ENCODE measurements at places on chromosomes 3 and 15. TPM values are rescaled to one million over a fixed set of nuclear protein-coding genes. Genes with fewer than 3 reads are reported as not detected.

GRCh38 chr3:187361835-187362234, 6.3 kb upstream of the RTP4 start:
- DNase-seq, result no peak

DNA sequence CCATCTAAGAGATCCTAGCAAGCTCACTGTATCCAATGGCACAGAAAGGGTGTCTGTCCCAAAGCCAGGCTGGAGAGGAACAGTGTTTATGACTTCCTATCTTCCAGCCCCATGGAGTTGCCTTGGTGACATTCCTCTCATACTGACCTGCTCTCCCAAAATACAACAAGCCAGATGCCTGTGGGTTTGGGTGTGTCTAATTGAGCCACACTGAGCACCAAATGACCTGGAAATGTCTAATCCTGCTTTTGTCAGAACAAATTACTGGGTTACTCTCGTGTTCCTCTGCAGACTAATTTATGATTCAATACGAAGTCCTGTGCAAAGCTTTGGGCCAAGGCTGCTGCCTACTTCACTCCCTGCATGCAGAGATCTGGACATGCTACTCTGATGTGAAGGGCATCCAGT, 98.1 kb upstream of the STRIT1 start:
- peak; percentile 12 for DNase-seq

DNA sequence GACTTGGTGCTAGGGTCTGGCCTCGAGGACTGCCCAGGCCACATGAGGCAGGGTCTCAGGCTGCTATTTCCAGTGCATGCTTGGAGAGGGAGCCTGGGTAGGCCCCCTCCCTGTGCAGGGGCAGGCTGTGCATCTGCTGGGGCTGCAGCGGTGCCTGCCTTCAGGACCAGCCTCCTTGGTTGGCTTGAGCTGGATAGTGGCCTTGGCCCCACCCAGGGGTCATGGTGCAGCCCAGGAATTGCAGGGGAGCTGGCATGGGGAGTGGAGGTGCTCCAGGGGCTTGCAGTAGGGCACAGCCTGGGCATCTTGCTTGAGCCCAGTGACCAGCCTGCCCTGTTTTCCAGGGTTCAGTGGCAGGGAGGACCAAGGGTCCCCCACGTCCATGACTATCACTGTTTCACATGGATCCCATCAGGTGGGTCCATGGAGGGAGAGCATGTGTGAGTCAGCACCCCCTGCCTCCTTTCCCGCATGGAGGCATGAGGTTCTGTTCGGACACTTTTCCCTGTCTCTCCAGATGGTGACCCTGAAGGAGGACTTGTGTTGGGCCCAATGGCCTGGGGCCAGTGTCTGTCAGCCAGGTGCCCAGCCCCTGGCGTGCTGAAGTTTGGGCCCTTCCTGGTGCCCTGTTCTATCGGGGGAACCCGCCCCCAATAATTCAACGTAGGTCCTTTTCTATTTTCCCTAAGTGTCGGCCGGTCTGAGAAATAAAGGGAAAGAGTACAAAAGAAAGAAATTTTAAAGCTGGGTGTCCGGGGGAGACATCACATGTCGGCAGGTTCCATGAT, 218.6 kb downstream of the SNRPN start:
- no peak for DNase-seq

DNA sequence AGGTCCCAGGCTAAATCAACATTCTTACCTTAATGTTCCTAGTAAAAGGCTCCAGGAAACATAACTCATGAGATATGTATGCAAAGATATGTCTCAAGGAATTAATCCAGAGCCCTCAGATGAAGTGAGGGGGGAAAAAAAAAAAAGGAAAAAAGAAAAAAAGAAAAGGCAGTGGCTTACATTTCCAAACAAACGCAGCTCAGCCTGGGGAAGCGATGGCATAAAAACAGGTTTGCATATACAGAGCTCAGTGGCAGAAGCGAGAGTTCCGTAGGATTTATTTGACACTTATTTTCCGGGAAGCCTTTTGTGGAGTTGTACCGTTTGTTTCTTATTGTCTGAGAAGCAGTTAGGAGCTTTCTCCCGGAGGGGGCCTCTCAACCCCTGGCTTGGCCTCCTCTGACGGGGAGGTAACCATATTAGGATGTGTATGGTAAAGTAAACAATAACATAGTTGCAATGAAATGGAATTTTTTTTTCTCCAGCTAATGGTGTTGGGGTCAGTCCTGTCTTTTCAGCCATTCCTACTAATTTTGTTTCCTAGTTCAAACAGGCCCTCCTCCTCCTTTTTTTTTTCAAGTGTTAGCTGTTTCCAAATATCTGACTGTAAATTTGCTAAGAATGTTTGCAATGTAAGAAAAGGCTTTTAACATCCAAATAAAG, 338.6 kb downstream of the FOXP1 start:
- DNase-seq, result peak; percentile 83

GRCh38 chr15:85494048-85494777, 113.8 kb downstream of the AKAP13 start:
- DNase-seq, result peak; percentile 95

GRCh38 chr3:172869368-172869771, 118.8 kb downstream of the ECT2 start:
- no peak for DNase-seq

THPO gene
- total RNA-seq, result not detected

DNA sequence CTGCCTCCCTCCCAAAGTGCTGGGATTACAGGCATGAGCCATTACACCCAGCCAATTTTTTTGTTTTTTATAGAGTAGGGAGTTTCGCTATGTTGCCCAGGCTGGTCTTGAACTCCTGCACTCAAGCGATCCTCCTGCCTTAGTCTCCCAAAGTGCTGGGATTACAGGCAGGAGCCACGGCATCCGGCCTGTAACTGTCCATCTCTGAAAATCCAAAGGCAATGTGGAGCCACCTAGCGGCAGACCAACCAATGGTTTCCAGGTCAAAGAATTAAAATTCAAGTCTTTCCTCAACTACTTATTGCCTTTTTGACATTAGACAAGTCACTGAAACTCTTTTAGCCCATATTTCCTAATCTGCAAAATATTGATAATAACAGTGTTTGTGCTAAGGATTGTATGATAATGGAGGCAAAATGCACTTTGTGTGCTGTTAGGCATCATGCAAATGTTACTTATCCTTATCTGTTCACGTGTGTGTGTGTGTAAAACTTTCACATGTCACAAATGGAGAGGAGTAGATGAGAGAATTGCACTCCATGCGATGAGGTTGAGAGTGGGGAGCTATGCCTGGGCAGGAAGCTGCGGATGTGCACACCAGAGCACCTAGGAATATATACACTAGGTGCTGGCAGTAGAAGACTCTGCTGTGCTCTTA, 48.7 kb downstream of the COL8A1 start:
- peak; percentile 74 for DNase-seq
